ENCODE measurements at places on chromosomes 13 and 19.
A peak's percentile ranks its signal among the peaks of the same experiment; 100 is the strongest.

- no peak for DNase-seq
These were observed 83.2 kb upstream of the MCF2L start for GRCh38 chr13:112885782-112886268.

- no peak for DNase-seq
These were observed 2.5 kb downstream of the LYL1 start for GRCh38 chr19:13100031-13100588.

- DNase-seq: no peak
These were observed 60.7 kb downstream of the MCF2L start for GRCh38 chr13:113029487-113030258.

DNA sequence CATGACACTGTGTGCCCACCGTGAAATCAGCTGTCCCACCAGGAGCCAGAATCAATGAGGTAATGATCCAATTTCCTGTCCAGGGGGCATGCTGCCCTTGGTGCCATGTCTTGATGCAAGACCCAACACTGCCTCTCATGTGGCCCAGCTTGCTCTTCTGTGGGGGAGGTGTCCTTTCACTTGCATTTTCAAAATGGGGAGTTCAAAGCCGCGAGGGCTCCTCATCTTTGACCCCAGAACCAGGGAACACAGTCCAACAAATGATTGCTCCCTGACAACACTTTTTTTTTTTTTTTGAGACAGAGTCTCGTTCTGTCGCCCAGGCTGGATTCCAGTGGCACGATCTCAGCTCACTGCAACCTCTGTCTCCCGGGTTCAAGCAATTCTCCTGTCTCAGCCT lies 64.1 kb downstream of the FGF9 start:
- no peak for DNase-seq

DNA sequence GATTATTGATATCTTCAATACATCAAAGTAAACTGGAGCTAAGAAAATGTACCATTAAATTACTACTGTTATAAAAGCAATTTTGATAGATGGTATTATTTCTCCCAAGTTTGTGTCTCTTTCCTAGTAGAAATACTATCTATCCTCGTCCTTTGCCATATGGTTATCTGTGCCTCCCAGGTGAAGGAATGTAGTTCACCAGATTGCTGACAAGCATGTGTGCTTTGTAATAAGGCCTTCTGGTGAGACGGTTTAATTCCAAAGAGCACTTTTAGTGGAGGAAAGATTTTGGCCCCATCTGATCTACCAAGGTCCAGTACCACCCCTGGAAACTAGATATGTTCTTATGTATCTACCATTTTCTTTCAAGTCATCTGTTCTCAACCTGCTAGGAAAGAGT lies 243.6 kb downstream of the DLEU7 start:
- no peak for DNase-seq

DNA sequence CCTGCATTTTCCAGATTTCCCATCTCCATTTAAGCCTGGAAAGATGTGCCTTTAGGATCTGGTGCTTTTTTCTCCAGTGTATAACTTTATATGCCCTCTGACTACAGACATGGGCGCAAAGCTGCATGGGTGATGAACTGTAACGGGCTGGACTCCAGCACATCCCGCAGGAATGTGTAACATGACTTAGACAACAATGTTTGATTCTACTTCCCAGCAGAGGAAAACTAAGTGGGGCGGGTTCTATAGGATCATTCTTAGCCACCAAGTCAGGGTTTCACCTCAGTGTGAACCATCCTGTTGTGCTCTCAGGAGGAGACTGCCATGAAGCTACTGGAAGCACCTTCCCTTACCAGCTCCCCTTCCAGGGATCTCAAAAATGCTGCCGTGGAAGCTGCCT lies 93.2 kb upstream of the SERP2 start:
- no peak for DNase-seq

DNA sequence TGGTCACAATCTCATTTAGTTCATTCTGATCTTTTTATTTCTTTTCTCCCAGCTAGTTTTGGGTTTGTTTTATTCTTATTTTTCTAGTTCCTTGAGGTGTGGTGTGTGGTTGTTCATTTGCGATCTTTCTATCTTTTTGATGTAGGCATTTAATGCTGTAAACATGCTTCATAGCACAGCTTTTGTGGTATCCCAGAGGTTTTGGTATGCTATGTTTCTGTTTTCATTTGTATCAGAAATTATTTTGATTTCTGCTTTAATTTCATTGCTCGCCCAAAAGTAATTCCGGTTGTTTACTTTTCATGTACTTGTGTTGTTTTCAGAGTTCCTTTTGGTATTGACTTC lies 12.6 kb downstream of the DNAJC3 start:
- no peak for DNase-seq

DNA sequence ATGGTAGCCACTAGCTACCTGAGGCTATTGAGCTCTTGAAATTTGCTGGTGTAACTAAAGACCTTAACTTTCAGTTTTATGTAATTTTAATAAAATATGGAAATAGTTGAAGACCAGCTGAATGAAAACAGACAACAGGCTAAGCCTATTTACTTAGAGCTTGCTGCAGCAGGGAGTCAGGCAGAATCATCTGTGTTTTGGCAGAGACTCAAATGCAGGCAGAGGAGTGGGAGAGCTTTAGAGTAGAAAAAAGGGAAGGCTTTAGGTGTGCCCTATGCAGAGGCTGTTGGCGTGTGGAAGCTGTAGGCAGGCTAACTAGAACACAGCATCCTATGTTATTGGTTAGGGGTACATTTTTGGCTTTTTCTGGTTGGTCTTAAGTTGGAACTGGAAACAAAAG lies 304.9 kb upstream of the NBEA start:
- DNase-seq: no peak

GRCh38 chr19:44345959-44346358 lies 10.5 kb downstream of the ZNF112 start:
- DNase-seq: no peak

DNA sequence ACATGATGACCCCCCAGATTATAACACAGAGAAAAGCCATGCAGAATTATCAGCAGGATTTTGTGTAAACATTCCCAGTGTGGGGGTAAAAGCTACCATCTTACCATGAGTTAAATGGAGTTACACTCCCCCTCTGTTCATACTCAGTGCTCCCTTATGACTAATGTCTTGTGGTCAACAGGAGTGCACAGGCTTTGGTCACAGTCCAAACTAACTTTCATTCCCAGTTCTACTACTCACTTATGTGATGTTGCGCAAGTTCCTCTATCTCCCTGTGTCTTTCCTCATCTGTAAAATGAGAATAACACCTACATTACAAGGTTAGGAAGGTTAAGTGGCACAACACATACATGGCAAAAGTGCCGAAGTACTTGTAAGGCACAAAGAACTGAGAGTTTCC lies 277.9 kb downstream of the RBM26 start:
- DNase-seq: no peak

- DNase-seq: no peak
These were observed 5.5 kb upstream of the METTL21C start for GRCh38 chr13:102700088-102701031.

DNA sequence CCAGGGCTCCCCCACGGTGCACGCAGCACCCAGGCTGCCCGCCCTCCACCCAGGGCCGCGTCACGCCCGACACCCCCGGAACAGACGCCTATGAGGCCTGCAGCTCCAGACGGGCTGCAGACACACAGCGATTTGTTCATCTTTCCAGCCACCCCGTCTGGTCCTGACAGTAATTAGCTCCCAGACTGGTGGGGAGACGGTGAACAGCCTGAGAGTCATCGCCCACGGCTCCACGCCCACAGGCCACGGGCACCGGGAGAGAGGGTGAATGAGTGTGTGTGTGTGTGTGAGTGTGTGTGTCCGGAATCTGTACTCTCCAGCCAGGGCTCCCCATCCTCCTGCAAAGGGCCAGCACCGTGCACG lies 18.1 kb downstream of the GADD45B start:
- DNase-seq: no peak

GRCh38 chr19:34319785-34320184 lies 45.2 kb upstream of the GPI start:
- peak; percentile 4 for DNase-seq

DNA sequence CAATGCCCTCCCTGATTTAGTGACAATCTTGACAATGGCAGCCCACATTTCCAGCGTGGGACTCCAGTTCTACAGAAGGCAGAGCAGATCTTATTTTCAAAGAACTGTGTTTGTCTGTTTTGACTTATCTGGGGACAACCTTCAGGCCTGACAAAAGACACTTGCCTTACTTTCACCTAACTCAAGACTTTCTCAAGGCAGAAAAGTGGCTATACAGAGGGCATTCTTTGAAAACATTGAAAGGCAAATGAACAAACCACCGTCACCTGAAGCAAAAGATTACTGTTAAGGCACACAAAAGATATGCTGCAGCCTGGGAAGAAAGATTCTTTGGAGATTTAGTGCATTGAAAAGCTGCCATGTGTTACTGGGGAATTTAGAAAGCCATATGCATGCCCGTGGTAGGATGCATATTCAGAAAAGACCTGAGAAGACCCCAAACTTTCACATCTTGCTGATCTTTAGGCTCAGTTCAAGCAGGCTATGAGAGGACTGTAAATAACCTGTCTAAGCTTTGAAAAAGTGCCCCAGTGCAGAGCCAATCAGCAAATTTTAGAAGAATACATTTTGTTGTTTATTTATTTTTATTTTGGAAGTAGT lies 82.8 kb downstream of the TSC22D1 start:
- no peak for DNase-seq

DNA sequence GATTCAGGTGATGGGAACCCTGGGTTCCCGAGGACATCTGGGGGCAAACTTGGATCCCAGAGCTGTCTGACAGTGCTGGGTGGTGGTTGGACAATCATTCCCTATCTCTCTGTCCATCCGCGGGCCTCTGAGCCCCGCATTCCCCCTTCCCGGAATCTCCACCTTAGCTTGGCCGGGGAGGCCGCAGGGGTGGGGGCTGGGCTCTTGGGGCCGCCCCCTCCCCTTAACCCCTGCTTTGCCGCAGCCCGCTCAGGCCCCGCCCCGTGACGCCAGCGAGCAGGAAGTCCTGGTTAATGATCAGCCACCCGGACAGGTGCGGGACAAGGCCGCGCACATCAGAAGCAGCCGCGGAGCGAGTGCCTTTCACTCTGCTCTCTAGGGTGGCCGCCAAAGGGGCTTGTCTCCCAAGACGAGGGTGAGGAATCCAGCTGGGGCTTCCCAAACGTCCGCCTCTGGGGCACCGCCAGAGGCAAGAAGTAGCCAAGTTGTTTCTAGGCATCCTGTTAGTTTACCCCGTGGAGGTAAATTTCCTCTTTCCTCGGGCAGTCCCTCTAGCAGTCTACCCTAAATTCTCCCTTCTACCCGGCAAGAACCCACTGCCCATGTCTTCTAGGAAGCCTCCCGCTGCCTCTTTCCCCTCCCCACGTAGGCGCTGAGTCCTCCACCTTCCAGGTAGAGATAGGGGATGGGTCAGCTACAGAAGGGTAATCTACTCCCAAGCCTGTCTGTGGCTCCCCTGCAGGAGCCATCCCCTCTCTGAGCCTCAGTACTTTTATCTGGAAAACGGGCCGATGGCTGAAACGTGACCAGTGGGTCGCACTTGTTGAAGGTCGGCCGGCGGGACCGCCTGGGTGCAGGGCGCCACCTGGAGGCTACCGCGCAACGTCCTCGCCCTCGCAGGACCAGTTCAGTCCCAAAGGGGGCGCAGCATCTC lies 3.0 kb downstream of the IRF2BP1 start:
- no peak for DNase-seq

- no peak for DNase-seq
These were observed at the start of gene TEX29 for GRCh38 chr13:111319998-111320911. TEX29 (plus strand) TSS chr13:111320642; CDS start chr13:111320891, 249 bp downstream.

- peak; percentile 57 for DNase-seq
These were observed at the start of gene WASF3 for GRCh38 chr13:26557393-26558073. WASF3 (plus strand) TSS chr13:26557683; CDS start chr13:26642271, 84,588 bp downstream.

DNA sequence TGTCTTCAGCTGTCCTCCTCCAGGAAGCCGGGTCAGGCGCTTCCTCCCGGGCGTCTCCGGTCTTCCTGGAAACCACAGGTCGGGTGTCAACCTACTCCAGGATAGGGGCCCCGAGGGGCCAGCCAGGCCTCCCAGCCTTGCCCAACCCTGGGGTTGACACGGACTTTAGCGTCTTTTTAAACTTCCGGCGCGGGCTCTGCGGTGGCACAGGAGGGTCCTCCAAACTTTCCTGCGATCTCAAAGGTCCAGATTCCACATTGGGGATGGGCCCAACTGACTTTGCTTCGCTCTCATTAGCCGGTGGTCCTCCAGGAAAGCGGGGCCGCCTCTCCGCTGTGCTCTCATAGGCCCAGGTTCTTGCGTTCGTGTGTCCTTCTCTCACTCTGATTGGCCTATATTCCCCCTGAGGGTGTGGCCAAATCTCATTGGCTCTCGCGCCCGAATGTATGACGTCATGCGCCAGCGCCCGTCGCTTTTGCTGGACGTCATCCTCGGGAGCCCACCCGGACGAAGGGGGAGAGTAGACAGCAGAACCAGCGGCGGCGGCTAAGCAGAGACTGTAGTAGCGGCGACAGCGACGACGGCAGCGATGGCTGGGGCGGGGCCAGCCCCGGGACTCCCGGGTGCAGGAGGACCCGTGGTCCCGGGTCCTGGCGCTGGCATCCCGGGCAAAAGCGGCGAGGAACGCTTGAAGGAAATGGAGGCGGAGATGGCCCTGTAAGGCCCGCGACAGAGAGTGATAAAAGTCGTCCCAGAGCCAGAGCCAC lies at the start of gene RBM42:
TSS of gene RBM42 (plus strand) at position 472 of the 767 bp plus-strand sequence. CDS start at position 590, 118 bp downstream.
- DNase-seq: peak; percentile 96

DNA sequence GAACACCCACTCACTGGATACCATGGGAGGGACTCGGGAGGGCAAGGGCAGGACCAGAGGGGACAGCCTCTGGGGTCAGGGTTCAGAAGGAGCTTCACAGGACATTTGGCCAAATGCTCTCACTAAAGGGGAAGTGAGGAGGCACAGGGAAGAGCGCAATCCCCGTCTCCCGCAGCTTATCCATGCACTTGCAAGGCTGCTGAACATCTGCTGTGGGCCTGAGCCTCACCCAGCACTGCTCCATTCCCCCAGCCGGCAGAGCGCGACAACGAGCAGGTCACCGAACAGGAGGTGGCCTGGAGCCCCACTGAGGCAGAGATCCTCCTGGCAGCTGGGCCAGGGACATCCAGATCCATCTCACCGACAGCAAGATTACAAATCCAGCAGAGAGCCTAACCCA lies 23.3 kb downstream of the ELAVL1 start:
- DNase-seq: no peak

DNA sequence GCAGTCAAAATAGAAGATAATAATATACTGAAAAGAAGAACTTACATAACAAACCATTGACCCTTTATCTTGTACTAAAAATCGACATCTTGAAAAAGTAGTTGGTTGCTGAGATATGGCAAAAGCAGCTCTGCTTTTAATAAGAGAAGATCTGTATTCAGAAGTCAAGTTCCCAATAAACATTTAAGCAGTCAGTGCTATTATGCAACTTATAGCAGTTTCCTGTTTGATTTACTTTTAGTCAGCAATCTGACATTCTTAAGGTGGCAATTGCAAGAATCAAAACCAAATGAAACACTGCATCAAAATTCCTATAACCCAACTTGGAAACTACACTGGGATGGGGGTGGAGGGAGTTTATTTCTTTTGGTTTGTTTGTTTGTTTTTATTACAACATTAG lies 165.5 kb downstream of the TBC1D4 start:
- no peak for DNase-seq

GRCh38 chr13:46087481-46087880 lies 17.4 kb downstream of the CPB2 start:
- DNase-seq: no peak

- DNase-seq: no peak
These were observed 9.7 kb upstream of the ARHGAP45 start for GRCh38 chr19:1057176-1057855.

GRCh38 chr13:23322353-23323336 lies 110.9 kb downstream of the SACS start:
- no peak for DNase-seq

- no peak for DNase-seq
These were observed 2.0 kb downstream of the OLFM2 start for GRCh38 chr19:9934132-9934950.
